ENCODE measurements at places on chromosomes 7 and 10.

GRCh38 chr7:71507680-71508602 lies 376.0 kb downstream of the GALNT17 start:
- no peak for DNase-seq

- no peak for DNase-seq
Observed at GRCh38 chr10:689121-689451, 382 bp downstream of the DIP2C start.

GRCh38 chr10:917416-917720 lies 14.1 kb downstream of the LARP4B start:
- no peak for DNase-seq

- DNase-seq, result peak; percentile 48
Observed at GRCh38 chr7:151087245-151088018, 1.2 kb downstream of the AGAP3 start.

- no peak for DNase-seq
Observed at GRCh38 chr7:39464350-39465054, 101.7 kb upstream of the YAE1 start.

- DNase-seq, result no peak
Observed at GRCh38 chr10:114388275-114388674, 16.0 kb downstream of the AFAP1L2 start.

DNA sequence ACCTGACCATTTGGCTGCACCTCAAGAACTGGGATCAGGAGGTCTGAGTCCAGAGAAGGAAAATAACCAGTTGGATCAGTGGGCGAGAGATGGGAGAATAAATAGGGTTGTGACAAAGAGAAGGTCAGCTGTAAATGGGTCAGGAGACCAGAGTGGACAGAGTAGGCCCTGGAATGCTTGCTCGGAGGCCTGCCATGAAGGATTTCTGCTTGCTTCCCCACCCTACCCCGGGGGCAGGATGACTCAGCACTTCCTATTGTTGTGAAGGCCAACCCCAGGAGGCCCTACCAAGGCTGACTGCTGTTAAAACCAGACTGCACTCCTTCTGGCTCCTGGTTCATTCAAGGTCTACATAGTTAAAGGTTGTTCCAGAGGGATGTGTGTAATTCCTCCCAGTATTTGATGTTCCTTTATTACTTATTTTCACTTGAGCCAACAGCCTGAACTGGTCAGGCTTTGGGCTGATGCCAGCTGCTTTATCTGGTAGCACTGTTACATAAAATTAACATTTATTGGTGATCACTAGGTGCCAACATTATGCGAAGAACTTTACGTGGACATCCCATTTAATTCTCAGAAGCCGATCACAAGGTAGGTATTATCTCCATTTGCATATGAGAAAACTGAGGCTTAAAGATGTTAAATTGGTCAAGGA lies 27.3 kb upstream of the IFRD1 start:
- DNase-seq, result peak; percentile 22

GRCh38 chr10:130455791-130456190 lies 319.6 kb downstream of the GLRX3 start:
- no peak for DNase-seq

DNA sequence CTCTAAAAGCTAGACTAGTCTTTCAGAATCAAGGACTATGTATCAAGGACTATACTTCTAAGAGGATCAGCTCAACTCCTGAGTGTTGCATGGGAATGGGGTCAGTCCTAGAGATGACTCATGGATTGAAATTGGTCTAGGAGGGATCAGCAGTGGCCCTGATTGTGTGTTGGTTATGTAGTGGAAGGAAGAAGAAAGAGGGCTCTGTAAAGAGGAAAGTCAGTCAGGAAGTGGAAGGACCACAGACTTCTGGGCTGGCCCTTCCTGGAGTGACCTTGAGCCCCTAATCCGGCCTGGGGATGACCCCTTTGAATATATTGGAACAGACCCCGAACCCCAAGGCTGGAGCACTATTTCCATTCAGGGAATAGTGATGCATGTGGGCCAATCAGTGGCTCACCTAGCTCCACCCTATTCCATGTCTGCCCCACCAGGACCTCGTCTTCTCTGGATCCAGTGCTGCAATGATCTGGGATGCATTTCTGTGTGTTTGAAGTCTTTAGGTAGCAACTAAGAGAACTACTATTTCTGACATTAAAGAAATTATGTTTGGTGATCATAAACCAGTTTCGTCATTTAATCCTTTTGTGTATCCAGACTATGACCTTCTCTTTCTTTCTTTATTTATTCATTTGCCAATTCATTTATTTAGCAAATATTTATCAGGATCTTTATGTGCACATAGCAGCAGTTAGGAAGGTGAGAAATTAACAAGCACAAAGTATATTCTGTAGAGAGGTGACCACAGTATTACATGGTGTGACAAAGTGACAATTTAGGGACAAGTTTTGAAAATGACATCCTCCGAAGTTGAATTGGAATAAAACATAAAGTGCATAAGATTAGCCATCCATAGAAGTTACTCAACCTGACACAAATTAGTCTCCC lies 48.6 kb upstream of the KIF5B start:
- DNase-seq, result no peak

DNA sequence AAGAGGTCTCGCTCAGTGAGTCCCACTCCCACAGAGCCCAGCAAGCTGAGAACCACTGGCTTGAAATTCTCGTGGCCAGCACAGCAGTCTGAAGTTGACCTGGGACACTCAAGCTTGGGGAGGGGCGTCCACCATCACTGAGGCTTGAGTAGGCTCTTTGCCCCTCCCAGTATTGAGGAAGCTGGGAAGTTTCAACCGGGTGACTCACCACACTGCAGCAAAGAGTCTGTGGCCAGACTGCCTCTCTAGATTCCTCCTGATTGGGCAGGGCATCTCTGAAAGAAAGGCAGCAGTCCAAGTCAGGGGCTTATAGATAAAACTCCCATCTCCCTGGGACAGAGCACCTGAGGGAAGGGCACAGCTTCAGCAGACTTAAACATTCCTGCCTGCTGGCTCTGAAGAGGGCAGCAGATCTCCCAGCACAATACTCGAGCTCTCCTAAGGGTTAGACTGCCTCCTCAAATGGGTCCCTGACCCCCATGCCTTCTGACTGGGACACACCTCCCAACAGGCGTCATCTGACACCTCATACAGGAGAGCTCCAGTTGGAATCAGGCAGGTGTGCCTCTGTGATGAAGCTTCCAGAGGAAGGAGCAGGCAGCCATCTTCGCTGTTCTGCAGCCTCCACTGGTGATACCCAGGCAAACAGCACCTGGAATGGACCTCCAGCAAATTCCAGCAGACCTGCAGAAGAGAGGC lies 970.9 kb upstream of the LRRN3 start:
- DNase-seq, result no peak

GRCh38 chr7:9240001-9240400 lies 806.6 kb downstream of the NXPH1 start:
- no peak for DNase-seq

- no peak for DNase-seq
Observed at GRCh38 chr7:130444751-130445407, 4.1 kb upstream of the CEP41 start.

- no peak for DNase-seq
Observed at GRCh38 chr10:91378061-91378460, 32.1 kb upstream of the HECTD2 start.

GRCh38 chr7:36393826-36394225 lies 4.2 kb downstream of the ANLN start:
- no peak for DNase-seq

- DNase-seq, result no peak
Observed at GRCh38 chr7:86949052-86949778, 110.2 kb downstream of the ELAPOR2 start.

GRCh38 chr10:7611909-7612308 lies 54.9 kb downstream of the ITIH5 start:
- DNase-seq, result no peak

GRCh38 chr10:33899578-33900531 lies 565.4 kb upstream of the NRP1 start:
- DNase-seq, result no peak

- DNase-seq, result no peak
Observed at GRCh38 chr10:69895759-69896158, 94.1 kb downstream of the COL13A1 start.

DNA sequence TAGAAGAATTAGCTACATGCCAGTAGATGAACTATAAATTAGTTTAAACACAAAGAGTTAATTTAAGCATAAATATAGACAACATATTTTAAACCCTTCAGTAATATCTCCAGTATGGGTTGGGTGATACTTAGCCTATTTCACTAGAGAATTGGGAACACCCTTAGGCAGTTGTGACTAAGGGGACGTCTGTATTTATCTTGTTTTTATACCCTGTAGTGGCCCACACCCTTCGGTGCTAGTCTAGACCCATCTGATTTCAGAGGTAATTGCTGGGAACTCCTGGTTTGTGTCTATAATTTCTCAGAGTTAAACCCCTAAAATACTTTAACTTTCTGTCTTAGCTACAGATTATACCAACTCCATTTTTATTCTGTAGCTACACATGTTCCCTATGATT lies 11.5 kb upstream of the STEAP4 start:
- DNase-seq, result no peak

- no peak for DNase-seq
Observed at GRCh38 chr7:763762-764161, 36.7 kb upstream of the PRKAR1B start.

GRCh38 chr7:78326189-78326588 lies 527.6 kb downstream of the PHTF2 start:
- no peak for DNase-seq

- no peak for DNase-seq
Observed at GRCh38 chr7:66571568-66571967, 57.1 kb upstream of the KCTD7 start.

DNA sequence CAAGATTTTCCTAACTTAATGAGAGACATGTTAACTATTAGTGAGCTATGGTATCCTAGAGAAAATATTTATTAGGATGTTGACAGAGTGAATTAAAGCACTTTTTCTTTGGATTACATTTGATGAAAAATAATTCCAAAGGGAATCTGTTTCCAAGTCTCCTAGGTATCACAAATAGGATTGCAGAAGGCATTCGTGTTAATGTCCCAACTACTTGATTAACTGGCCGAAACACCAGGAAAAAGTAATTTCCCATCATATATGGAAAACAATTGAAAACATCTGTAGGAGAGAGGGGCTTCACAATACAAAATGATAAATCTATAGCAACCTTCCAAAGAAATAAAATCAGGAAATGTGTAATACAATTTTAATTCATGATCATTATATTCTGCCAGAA lies 406.7 kb downstream of the PARD3 start:
- DNase-seq, result no peak

DNA sequence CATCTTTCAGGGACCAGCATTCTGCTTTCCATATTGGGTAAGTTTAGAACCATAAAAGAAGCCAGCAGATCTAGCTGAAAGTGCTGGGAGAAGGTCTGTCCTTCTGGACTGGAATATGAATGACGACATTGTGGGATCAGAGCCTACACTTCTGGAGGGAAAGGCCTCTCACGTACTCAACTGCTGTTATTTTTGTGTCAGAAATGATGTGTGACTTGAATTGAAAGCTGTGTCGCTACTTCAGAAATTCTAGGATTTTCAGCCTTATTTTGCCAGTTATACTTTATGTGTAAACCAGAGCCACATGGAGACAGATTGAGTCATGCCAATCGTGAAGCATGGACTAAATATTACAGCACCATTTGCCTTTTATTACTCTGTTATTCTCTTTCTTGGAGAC lies 231.0 kb downstream of the KIAA1217 start:
- no peak for DNase-seq

DNA sequence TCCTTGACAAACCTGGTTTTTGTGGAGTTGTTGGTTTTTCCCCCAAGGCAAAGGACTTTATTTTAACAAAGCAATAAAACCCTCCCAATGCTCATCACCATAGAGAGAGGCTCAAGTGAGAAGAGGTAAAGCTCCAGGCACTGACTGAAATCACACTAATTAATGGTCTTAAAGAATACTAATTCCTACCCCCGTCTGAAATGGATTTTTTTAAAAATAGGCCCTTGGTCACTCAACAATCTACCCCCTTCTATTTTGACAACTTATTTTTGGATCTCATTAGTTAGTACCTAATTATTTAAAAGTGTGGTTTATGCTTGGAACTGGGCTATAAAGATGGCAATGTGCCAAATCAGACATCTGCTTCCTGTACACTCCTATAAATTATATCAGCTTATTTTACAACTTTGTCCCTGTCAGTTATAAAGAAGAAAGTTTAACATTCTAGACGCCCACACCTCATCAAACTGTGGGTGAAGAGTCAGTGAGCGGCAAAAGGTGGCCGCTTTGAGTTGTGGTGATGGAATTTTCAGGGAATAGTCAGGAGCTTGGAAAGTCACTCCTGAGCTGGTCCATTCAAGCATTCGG lies 10.6 kb downstream of the GLI3 start:
- DNase-seq, result no peak

- no peak for DNase-seq
Observed at GRCh38 chr10:6643962-6644361, 63.9 kb upstream of the PRKCQ start.

- DNase-seq, result no peak
Observed at GRCh38 chr7:67619175-67619574, 622.5 kb downstream of the TYW1 start.

- no peak for DNase-seq
Observed at GRCh38 chr10:35274498-35275060, 61.7 kb upstream of the CCNY start.

GRCh38 chr7:12257582-12257981 lies 46.5 kb downstream of the TMEM106B start:
- no peak for DNase-seq

DNA sequence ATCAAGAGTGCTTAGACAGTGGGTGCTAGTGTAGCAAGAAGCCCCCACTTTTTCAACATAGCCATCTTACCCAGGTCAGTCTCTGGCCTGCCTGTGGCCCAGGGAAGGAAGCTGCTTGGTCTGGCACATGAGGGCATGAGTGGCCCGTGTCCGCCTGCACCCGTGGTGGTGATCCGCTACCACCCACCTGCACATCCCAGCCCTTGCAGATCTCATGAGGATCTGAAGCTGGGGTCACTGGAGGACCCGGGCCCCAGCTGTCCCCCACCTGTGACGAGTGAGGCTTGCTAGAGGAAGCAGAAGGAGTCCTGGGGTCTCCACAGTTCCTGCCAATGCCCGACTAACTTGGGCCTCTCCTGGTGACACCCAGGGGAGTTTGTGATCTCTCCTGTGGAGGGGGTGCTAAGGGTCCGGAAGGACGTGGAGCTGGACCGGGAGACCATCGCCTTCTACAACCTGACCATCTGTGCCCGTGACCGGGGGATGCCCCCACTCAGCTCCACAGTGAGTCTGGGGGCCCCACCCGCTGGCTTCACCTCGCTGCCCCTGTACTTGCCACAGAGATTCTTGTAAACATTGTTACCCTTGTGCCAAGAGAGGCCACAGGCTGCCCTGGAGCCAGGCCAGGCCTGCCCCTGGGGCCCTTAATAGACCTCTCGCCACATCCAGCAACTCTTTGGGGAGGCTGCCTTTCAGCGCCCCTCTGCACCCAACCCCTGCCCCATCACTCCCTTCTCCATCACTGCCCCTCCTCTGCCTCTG lies 10.8 kb upstream of the VSIR start:
- DNase-seq, result no peak

- DNase-seq, result no peak
Observed at GRCh38 chr10:72132854-72133253, 44.5 kb upstream of the SPOCK2 start.

GRCh38 chr7:75776295-75776971 lies 4.4 kb upstream of the CCL26 start:
- DNase-seq, result peak; percentile 61

All from activated naive CD4-positive, alpha-beta T cell treated with anti-CD3 and anti-CD28 coated beads, Interleukin-2, amount 50 U/mL, for 16 hours (primary cell).